ENCODE measurements at places on chromosomes 16 and 17.

DNA sequence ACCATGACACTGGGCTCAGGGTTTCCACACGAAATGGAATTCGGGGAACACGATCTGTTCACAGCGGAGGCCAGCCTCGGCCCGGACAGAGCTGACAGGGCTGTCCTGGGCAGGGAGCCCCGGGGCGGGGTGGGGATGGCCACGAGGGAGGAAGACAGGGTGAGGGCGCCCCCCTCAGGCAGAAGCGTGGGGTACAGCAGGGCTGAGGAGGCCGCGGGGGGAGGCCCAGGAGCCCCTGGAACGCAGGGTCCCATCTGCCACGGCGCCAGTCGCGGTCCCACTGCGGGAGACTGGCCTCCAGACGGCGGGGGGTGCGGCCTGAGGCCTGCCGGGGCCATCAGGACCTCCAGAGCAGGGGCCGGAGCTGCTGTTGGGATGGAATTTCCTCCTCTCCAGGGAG lies 75.9 kb downstream of the LMF1 start:
- no peak for DNase-seq

GRCh38 chr17:68184816-68185436 lies 62.9 kb upstream of the AMZ2 start:
- peak; percentile 78 for DNase-seq

GRCh38 chr16:79713609-79714309 lies 113.2 kb upstream of the MAF start:
- no peak for DNase-seq

- DNase-seq: no peak
These were observed 79.3 kb downstream of the SDR42E1 start for GRCh38 chr16:81931927-81932326.

DNA sequence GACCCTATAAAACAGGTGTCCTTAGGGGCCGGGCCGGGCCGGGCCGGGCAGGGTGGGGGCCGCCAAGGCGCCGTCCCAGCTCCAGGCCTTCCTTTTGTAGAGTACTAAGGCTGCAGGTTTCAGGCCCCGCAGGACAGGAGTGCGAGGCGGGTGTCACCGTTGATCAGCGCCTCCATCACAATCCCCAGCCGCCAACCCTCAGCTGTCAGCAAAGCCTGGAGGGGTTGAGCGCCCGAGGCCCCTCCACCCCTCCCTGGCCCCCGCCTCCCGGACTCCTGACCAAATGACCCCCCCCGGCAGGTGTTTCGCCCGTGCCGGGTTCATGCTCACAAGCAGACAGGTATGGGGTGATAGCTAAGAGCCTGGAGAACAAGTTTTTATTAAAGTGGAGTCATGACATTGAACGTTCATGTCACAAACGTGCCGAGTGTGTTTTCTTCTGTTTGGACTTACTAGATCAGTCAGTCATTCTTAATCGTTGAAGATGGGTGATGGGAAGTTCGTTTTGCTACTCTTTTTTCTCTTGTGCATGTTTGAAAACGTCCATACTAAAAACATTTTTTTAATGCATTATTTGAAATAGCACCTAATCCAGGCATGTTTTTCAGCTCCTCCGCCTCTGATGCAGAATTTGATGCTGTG lies 534 bp downstream of the ARL2BP start:
- no peak for DNase-seq

DNA sequence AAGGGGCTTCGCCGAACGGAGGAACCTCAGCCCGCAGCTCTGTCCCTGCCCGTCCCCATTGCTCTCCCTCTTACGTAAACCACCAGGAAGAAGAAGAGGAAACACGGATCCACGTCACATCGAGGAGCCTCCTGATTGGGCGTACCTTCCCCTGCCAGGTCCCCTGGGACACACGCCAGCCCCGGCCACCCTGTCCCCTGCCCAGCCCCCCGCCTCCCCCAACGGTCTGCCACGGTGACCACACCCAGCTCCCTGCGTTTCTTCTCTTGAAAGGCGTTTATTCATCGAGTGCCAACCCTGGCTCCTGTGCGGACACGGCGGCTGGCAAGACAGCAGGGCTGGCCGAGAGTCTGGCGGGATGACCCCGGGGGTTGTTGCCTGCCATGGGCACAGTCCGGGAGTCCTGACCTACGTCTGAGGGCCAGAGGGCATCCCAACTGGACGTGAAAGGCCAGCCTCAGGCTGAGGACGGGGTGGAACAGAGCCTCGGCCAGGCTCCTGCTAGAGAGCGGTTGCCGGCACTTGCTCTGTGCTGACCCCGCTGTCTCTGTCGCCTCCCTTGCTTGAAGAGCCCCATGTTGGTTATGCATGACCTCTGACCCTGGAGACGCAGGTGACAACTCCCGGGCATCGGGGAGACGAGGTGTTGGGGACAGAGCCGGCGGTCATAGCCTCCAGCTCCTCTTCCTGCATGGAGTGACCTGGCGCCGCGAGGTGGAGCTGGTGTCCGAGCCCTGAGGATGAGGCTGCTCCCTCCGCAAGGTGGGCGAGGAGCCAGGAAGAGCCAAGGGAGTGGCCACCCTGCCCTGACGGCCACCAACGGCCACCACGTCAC lies 40.5 kb upstream of the ACSF3 start:
- no peak for DNase-seq

DNA sequence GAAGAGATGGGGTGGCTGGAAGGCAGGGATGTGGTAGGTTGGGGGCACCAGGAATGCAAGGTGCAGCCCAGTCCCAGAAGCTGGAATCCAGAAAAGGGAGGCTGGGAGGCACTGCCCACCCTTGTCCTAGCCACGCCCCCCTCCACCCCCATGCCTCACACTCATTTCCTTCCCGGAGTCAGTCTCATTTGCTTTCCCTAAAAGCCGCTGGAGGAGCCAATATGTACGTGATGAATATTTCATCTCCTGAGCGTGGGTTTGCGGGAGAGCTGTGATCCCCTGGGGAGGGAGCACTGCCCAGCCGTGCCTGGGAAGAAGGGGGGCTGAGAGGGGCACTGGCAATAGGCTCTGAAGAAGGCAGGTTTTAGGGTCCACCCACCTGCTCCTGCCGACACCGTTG lies 124.5 kb upstream of the LHX1 start:
- DNase-seq: no peak

- peak; percentile 64 for DNase-seq
These were observed 22.7 kb downstream of the PEMT start for GRCh38 chr17:17568772-17569195.

GRCh38 chr17:19939993-19940721 lies 37.5 kb downstream of the AKAP10 start:
- DNase-seq: no peak

- DNase-seq: peak; percentile 39
These were observed 80.1 kb downstream of the ABCC6 start for GRCh38 chr16:16143038-16143763.

All from activated CD4-positive, alpha-beta T cell treated with anti-CD3 and anti-CD28 coated beads, Interleukin-2, amount 10 ng/mL, durations not matched to agents 7 days and 5 days (primary cell).